ENCODE measurements at places on chromosomes 13 and 19.
A peak's percentile ranks its signal among the peaks of the same experiment; 100 is the strongest.

DNA sequence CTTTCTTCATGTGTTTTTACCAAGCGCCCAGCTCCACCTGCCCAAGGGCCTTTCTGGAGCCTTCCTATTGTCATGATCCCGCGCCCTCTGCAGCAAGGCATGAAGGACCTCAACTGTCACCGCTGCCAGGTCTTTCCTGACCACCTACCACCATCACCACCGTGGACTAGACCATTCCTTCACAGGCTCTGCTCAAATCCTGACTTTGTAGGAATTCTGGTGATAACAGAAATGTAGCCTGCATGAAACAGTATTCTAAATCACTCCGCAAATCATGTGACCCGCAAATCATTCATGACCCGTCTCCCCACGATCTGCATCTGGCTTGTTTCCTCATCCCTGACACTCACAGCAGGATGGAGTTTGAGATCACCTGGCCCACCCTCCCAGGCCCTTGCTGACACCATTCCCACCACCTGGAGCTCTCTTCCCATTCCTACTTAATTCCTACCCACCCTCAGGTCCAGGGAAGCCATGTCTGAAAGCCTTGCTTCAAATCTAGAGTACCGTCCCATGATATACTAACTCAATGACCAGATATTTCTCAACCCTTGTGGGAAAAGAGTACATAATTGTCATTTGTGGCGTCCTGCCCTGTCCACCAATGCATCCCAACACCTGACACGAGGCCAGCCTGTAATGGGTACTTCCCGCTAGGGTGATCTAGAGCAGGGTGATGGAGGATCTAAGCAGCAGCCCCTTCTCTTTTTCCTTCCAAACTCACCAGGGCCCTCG, 1.3 kb downstream of the UBE2S start:
- DNase-seq, result no peak

- DNase-seq, result peak; percentile 91
These were observed at the start of gene KASH5 for GRCh38 chr19:49387936-49388372. Gene KASH5 (plus strand): TSS chr19:49388249. CDS start chr19:49390884, 2,635 bp downstream.

DNA sequence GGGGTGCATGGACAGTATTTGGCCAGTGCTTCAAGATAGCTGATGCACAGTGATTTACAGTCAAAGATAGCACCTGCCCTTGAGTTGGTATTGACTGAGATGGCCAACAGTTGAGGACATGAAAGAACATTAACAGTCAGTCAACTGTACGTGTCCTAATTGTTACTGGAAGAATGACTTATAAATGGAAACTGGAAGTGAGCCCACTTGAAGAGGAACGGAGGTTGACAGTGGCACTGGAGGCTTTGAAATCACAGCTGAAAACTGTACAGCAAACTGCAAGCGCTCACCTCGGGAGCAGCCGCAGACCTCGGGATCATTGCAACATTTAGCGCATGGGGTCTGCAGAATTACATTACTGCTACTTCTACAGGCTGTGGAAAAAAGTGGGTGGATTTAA, 77.1 kb downstream of the GGACT start:
- no peak for DNase-seq

GRCh38 chr13:25833761-25834160, 218.1 kb downstream of the SHISA2 start:
- no peak for DNase-seq

- no peak for DNase-seq
These were observed 128.6 kb upstream of the TNFSF11 start for GRCh38 chr13:42445354-42445753.

DNA sequence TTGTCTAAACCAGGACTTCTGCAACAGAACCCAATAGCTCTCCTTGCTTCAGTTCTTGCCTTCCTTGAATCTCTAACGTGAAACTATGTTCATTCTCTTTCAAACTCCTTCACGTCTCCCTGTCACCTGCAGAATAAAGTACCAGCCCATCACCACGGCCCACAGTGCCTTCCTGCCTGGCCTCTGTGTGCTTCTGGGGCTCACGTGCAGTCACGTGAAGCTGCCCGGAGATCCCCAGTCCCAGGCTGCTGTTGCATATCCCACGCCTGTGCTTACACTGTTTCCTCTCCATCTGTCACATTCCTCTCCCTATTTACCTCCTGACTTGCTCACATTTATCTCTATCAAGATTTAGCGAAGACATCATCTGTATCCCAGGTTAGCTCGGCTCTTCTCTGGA, 102.8 kb downstream of the STARD13 start:
- no peak for DNase-seq

GRCh38 chr13:61135583-61135982, 280.1 kb downstream of the PCDH20 start:
- no peak for DNase-seq

GRCh38 chr13:77177646-77178045, 149.2 kb downstream of the MYCBP2 start:
- DNase-seq, result no peak

GRCh38 chr19:16272945-16273344, 51.7 kb upstream of the KLF2 start:
- no peak for DNase-seq

- DNase-seq, result no peak
These were observed 4.2 kb downstream of the DYRK1B start for GRCh38 chr19:39829702-39830275.

GRCh38 chr19:35447606-35448469, at the start of gene FFAR2:
Gene FFAR2 (plus strand): TSS chr19:35448257. CDS start chr19:35449715, 1,458 bp downstream.
- no peak for DNase-seq

- no peak for DNase-seq
These were observed 187.7 kb downstream of the RAP2A start for GRCh38 chr13:97621631-97622030.

GRCh38 chr19:45468803-45469131, 971 bp downstream of the FOSB start:
- DNase-seq, result no peak

GRCh38 chr19:32676186-32676894, 692 bp downstream of the RGS9BP start:
- peak; percentile 28 for DNase-seq

- DNase-seq, result peak; percentile 78
These were observed 20.2 kb upstream of the ERVV-1 start for GRCh38 chr19:52993342-52994178.

DNA sequence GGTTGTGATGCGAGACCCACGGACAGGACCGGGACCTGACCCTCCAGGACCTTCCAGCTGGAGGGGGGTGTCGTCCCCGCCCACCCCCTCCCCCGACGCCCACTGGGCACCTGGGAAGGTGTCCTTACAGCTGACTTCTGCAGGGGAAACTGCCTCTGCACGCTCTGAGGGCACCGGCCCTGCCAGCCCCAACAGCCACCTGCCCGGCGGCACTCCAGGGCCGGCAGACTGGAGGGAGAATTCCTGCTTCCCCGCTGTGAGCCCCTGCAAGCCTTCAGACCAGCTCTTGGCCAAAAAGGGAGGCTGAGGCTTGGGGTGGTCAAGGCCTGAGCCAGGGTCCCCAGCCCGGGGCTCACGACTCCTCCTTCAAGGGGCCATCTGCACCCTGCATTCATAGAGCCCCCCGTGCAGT, 1.2 kb downstream of the CNN2 start:
- no peak for DNase-seq
